Activated T-helper 1 cell treated with anti-CD3 and anti-CD28 coated beads, Interleukin-12 subunit alpha, Interleukin-12 subunit beta, Interleukin-2, Interleukin-4 antibody, amounts not matched to agents 30 ng/mL and 10 ng/mL and 1 ng/mL, durations not matched to agents 14 hours and 24 hours and 36 hours (primary cell): ENCODE measurements at places on chromosomes 1 and 21.
A peak's percentile ranks its signal among the peaks of the same experiment; 100 is the strongest.

DNA sequence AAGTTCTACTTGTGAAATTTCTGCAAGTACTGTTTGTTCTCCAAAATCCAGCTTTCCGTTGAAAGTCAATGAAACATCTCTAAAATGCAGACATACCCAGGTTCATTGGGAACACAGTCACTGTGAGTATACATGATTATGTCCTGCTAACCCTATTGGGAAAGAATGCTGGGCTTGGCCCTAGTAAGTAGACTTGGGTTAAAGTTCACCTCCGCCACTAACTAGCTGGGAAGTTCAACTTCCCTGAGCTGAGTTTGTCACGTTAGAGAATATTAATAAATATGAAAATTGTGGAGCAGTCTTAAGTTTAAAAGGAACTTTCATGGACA, 10.5 kb upstream of the PGD start:
- no peak for DNase-seq

DNA sequence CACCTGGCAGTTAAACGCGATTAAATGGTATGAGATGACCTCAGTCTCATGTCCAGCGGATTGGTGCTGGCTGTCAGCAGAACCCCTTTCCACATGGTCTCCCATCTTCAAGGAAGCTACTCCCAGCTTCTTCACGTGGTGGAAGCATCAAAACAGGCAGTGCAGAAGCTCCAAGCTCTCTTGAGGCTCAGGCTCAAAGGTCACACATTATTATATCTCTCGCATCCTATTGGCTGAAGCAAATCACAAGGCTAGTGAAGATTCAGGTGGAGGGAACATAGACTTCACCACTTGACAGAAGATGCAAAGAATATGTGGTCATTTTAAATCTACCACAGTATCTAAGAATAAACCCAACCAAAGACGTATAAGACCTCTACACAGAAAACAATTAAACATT, 181.9 kb downstream of the VPS13D start:
- no peak for DNase-seq

DNA sequence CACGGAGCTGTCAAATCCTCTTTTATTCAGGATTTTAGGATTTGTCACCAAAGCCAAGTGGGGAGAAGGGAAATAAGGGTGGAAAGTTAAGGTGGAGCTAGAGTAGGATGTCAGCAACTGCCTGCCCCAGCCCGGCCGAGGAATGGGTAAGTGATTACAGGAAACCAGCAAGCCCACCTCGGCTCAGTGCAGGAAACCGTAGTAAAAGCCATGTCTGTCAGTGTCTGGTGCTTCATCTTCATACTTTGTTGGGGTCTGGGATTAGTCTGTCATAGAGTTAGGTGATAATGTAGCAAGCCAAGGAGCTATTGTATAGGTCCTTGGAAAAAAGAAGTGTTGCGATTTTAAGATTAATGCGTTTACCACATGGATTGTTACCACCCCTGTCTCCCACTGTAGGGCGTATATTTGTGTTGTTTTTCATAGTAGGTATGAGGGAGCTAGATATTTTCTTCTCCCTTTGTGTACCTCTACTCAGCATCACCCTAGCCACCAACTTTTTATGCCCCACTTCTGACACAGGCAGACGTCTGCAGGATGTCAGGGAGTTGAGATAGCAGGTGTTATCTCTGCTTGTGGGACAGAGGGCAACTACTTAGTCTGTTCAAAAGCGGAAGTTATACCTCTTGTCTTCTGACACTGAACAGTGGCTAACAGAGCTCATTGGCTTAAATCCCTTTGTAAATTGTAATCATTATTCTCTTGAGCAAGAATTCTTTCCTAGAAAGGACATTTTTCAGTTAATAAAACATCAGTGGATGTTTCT, 253.7 kb downstream of the HHAT start:
- no peak for DNase-seq

- DNase-seq = no peak
These were observed 30.7 kb upstream of the OPRD1 start for GRCh38 chr1:28781305-28781704.

GRCh38 chr1:22277662-22278061, 134.8 kb upstream of the WNT4 start:
- DNase-seq = no peak

- no peak for DNase-seq
These were observed 848 bp downstream of the DNM3 start for GRCh38 chr1:171841931-171842761.

- peak; percentile 17 for DNase-seq
These were observed 155.9 kb downstream of the ZNF281 start for GRCh38 chr1:200253774-200254495.

DNA sequence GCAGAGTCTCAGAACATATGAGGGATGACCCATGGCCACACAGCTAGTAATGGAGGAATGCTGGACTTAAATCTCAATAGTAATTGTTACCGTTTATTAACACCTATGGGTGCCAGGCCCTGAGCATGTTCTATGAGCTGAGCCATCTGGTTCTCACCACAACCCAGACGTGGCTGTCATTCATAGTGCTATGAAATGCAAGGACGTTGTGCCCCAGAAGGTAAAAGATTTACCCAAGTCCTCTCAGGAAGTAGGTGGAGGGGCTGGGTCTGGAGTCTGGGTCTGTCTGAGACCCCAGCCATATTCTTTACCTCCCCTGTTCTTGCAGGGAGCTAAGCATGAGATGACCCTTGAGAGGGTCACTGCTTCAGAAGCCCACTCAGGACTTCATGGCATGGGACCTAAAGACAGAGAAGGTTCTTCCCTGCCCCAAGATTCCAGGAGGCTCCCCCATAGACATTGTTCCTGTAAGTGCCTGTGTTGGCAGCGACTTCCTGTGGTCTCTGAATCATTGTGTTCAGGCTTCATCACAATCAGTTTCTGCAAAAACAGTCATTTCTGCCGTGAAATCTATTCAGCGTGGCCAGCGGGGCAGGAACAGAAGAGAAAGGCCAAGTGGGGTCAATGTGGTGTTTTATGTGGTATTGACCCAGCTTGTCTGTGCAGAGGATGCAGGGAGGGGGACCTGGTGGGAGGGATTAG, 475.4 kb downstream of the PTPRU start:
- peak; percentile 48 for DNase-seq

DNA sequence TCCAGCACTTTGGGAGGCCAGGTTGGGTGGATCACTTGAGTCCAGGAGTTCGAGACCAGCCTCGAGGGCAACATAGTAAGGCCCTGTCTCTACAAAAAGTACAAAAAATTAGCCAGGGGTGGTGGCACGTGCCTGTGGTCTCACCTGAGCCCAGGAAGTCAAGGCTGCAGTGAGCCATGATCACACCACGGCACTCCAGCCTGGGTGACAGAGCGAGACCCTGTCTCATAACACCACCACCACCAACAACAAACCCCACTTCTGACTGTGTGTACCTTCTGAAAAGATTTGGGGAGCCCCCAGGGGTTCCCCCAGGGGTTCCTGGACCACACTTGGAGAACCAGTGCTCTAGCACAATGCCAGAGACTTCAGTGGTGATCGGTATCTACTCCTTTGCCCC, 29.9 kb downstream of the NUAK2 start:
- no peak for DNase-seq
